ENCODE measurements at places on chromosomes 1 and 21.
A peak's percentile ranks its signal among the peaks of the same experiment; 100 is the strongest.

DNA sequence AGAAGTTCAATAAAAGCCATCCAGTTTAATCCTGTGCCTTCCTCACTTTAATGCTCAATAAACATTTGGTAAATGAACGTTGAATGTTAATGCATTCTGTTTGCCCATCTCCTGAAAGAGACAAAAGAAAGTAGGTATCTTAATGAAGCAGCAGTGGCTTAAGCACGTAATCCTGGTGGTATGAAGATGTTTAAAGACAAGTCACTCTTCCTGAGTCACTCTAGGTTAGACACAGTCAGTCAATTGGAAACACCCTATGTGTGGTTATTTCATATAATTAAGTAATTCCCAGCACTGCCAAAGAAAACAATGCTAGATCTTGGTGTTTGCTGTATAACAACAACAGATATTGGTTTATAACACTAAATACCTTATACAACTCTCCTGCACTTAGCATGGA lies 334.0 kb upstream of the FMN2 start:
- no peak overlapping the region for H3K27ac ChIP-seq
- H3K4me3 ChIP-seq, result no peak overlapping the region
- no peaks in the 10 kb centered on the region for H3K36me3 ChIP-seq

- no peak overlapping the region for H3K27ac ChIP-seq
- H3K36me3 ChIP-seq, result no peaks in the 10 kb centered on the region
- H3K4me3 ChIP-seq, result no peak overlapping the region
- no peak for DNase-seq
- H3K27me3 ChIP-seq, result peaks cover 4% of the 10 kb centered on the region
- H3K4me1 ChIP-seq, result no peaks in the 10 kb centered on the region
Observed at GRCh38 chr1:31441073-31441472, 28.1 kb downstream of the SERINC2 start.

- DNase-seq, result no peak
- H3K27ac ChIP-seq, result peak overlapping the region; percentile 88
- peaks cover 80% of the 10 kb centered on the region for H3K4me1 ChIP-seq
- peak overlapping the region; percentile 99 for H3K4me3 ChIP-seq
Observed at GRCh38 chr1:12170263-12170671, 3.5 kb downstream of the TNFRSF1B start.

- H3K4me1 ChIP-seq, result peaks cover 22% of the 10 kb centered on the region
- H3K4me3 ChIP-seq, result no peak overlapping the region
- no peak overlapping the region for H3K27ac ChIP-seq
- peaks cover 29% of the 10 kb centered on the region for H3K27me3 ChIP-seq
Observed at GRCh38 chr1:112721966-112722524, 6.9 kb upstream of the PPM1J start.

GRCh38 chr1:42877380-42877779 lies 31.0 kb downstream of the ZNF691 start:
- no peak overlapping the region for H3K4me3 ChIP-seq
- H3K36me3 ChIP-seq, result no peaks in the 10 kb centered on the region
- H3K27me3 ChIP-seq, result peaks cover 6% of the 10 kb centered on the region
- H3K27ac ChIP-seq, result no peak overlapping the region
- H3K4me1 ChIP-seq, result no peaks in the 10 kb centered on the region
- DNase-seq, result no peak

DNA sequence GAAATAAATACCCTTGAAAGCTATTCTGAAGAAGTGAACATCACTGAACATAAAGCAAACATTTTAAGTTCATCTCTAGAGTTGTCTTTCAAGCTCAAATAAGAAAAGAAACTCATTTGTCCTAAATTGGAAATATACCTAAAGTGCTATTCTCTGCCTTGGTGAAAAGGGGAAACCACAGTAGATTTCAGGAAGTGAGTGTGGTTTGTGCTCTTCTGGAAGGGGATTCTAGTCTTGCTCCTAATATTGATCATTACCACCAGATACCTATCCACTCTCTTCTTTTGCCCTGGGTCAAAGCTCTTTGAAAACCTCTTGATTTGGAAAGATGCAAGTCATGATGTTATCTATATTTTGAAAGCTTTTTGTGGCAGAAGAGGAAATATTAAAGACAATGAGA lies 798.1 kb downstream of the ADGRL2 start:
- no peak overlapping the region for H3K27ac ChIP-seq
- no peak for DNase-seq
- peaks cover 3% of the 10 kb centered on the region for H3K4me1 ChIP-seq
- H3K27me3 ChIP-seq, result no peaks in the 10 kb centered on the region

GRCh38 chr1:25644962-25645361 lies 28.4 kb downstream of the MAN1C1 start:
- no peak overlapping the region for H3K4me3 ChIP-seq
- peaks cover 8% of the 10 kb centered on the region for H3K36me3 ChIP-seq
- no peak overlapping the region for H3K27ac ChIP-seq
- H3K27me3 ChIP-seq, result no peaks in the 10 kb centered on the region
- DNase-seq, result peak; percentile 25

DNA sequence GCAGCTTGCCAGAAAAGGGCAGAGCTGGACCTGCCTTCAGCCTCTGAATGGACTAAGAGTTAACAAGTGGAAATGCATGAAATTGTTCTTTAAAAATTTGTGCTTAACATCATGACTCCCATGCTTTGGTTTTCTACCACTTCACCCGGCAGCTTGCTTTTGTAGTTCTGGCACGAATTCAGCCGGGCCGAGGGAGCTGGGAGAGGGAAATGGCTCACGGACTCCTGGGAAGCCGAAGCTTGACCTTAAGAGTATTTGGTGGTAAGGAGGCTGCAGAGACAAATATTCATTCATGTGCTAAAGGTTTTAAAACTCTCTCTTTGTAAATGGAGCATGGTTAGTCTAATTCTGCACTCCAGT lies 17.2 kb upstream of the GFI1 start:
- H3K27me3 ChIP-seq, result no peaks in the 10 kb centered on the region
- H3K27ac ChIP-seq, result peak overlapping the region; percentile 72
- no peak for DNase-seq

- DNase-seq, result no peak
- H3K27ac ChIP-seq, result no peak overlapping the region
- no peaks in the 10 kb centered on the region for H3K27me3 ChIP-seq
- no peaks in the 10 kb centered on the region for H3K36me3 ChIP-seq
- H3K4me3 ChIP-seq, result no peak overlapping the region
- peaks cover 49% of the 10 kb centered on the region for H3K4me1 ChIP-seq
Observed at GRCh38 chr1:115065021-115065420, 24.3 kb downstream of the TSPAN2 start.

- H3K4me1 ChIP-seq, result peaks cover 29% of the 10 kb centered on the region
- no peak within 1 kb of the TSS for H3K4me3 ChIP-seq
- no peaks in the 10 kb centered on the region for H3K27me3 ChIP-seq
- H3K36me3 ChIP-seq, result peaks cover 19% of the 10 kb centered on the region
- DNase-seq, result peak; percentile 91
- H3K27ac ChIP-seq, result no peak within 1 kb of the TSS
Observed at GRCh38 chr1:28235755-28236655, at the start of gene ATP5IF1. TSS of gene ATP5IF1 (plus strand) at chr1:28236124. CDS start at chr1:28236184, 60 bp downstream.

DNA sequence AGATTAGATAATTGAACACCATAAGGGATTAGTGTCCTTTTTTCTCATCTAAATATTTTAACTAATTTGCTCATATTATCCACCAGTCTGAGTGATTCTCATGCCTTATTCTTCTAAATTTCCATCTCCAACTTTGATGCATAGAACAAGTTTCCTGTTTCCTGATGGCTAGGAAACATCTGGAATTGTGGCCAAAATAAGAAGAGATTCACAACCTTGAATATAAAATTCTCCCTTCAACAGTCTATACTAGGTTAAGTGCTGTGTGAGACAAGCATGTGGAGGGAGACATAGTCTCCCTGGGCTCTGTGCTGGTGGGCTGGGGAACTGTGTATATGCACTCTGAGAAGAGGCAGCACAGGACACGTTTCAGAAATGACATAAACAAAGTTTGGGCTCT lies 21.6 kb upstream of the ROR1 start:
- DNase-seq, result no peak
- H3K27ac ChIP-seq, result no peak overlapping the region
- peaks cover 11% of the 10 kb centered on the region for H3K27me3 ChIP-seq
- no peak overlapping the region for H3K4me3 ChIP-seq
- no peaks in the 10 kb centered on the region for H3K36me3 ChIP-seq

- H3K36me3 ChIP-seq, result no peaks in the 10 kb centered on the region
- no peak for DNase-seq
- H3K27me3 ChIP-seq, result peaks cover 18% of the 10 kb centered on the region
- H3K4me1 ChIP-seq, result peaks cover 3% of the 10 kb centered on the region
- H3K27ac ChIP-seq, result no peak overlapping the region
Observed at GRCh38 chr1:197842646-197843045, 59.8 kb upstream of the C1orf53 start.

DNA sequence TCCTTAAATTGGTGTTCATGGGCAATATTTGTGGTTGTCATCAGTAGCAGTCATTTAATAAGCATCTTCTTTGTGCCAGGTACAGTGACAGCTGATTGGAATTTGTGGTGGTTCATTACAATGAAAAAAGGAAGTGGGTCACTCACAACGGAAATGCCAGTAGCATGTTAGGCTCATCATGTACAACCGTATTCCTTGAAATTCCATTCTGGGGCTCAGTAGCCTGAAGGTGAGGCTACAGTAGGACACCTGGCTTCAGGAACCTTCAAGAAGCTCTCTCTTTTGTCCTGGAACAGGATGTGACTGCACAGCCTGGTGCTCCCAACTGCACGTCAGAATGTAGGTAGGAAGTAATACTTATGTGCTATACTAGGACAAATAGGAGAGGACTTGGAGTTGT lies 93.9 kb downstream of the ST3GAL3 start:
- H3K4me3 ChIP-seq, result no peak overlapping the region
- H3K27ac ChIP-seq, result no peak overlapping the region
- H3K27me3 ChIP-seq, result no peaks in the 10 kb centered on the region
- H3K36me3 ChIP-seq, result peaks cover 16% of the 10 kb centered on the region

GRCh38 chr1:89170170-89171066 lies 5.4 kb downstream of the GBP7 start:
- no peak for DNase-seq
- no peaks in the 10 kb centered on the region for H3K36me3 ChIP-seq
- no peak overlapping the region for H3K4me3 ChIP-seq
- no peak overlapping the region for H3K27ac ChIP-seq

DNA sequence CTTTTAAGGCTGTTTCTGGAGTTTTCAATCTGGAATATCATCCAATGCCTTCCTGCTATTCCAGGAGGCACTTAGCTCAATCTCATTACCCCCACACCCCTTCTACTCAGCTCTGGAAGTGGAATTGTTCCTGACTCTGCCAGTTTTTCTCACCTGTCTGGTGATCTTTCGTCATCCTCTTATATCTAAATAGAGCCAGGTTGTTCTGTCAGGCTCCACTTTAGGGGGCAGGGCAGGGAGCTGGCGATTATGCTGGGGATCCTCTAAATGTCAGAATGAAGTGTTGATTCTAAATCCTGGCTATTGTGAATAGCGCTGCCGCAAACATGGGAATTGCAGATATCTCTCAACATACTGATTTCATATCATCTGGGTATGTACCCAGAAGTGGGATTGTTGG lies 63.6 kb upstream of the ETV3 start:
- H3K27ac ChIP-seq, result no peak overlapping the region
- no peaks in the 10 kb centered on the region for H3K36me3 ChIP-seq
- no peak for DNase-seq

- peaks cover 49% of the 10 kb centered on the region for H3K27me3 ChIP-seq
- H3K4me3 ChIP-seq, result no peak overlapping the region
- DNase-seq, result no peak
- no peak overlapping the region for H3K27ac ChIP-seq
- peaks cover 4% of the 10 kb centered on the region for H3K4me1 ChIP-seq
Observed at GRCh38 chr1:156365754-156366153, 3.3 kb upstream of the RHBG start.

GRCh38 chr1:218796773-218797172 lies 376.9 kb upstream of the LYPLAL1 start:
- no peak overlapping the region for H3K27ac ChIP-seq
- DNase-seq, result no peak
- H3K4me1 ChIP-seq, result no peaks in the 10 kb centered on the region
- H3K27me3 ChIP-seq, result no peaks in the 10 kb centered on the region
- H3K4me3 ChIP-seq, result no peak overlapping the region

GRCh38 chr1:195482137-195482536 lies 1126.1 kb downstream of the KCNT2 start:
- no peaks in the 10 kb centered on the region for H3K27me3 ChIP-seq
- DNase-seq, result no peak
- H3K4me1 ChIP-seq, result no peaks in the 10 kb centered on the region
- no peak overlapping the region for H3K4me3 ChIP-seq
- no peaks in the 10 kb centered on the region for H3K36me3 ChIP-seq

- no peak for DNase-seq
- no peak overlapping the region for H3K4me3 ChIP-seq
- peaks cover 11% of the 10 kb centered on the region for H3K27me3 ChIP-seq
- H3K36me3 ChIP-seq, result no peaks in the 10 kb centered on the region
- no peak overlapping the region for H3K27ac ChIP-seq
Observed at GRCh38 chr1:230333590-230334446, 92.3 kb downstream of the PGBD5 start.

GRCh38 chr1:169814265-169814664 lies 19.6 kb upstream of the METTL18 start:
- H3K4me1 ChIP-seq, result no peaks in the 10 kb centered on the region
- DNase-seq, result no peak
- no peak overlapping the region for H3K4me3 ChIP-seq
- no peaks in the 10 kb centered on the region for H3K27me3 ChIP-seq

- DNase-seq, result no peak
- H3K27ac ChIP-seq, result no peak overlapping the region
- H3K4me3 ChIP-seq, result no peak overlapping the region
- no peaks in the 10 kb centered on the region for H3K4me1 ChIP-seq
- H3K27me3 ChIP-seq, result no peaks in the 10 kb centered on the region
Observed at GRCh38 chr1:175656416-175656815, 87.0 kb downstream of the TNR start.

DNA sequence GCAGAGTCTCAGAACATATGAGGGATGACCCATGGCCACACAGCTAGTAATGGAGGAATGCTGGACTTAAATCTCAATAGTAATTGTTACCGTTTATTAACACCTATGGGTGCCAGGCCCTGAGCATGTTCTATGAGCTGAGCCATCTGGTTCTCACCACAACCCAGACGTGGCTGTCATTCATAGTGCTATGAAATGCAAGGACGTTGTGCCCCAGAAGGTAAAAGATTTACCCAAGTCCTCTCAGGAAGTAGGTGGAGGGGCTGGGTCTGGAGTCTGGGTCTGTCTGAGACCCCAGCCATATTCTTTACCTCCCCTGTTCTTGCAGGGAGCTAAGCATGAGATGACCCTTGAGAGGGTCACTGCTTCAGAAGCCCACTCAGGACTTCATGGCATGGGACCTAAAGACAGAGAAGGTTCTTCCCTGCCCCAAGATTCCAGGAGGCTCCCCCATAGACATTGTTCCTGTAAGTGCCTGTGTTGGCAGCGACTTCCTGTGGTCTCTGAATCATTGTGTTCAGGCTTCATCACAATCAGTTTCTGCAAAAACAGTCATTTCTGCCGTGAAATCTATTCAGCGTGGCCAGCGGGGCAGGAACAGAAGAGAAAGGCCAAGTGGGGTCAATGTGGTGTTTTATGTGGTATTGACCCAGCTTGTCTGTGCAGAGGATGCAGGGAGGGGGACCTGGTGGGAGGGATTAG lies 475.4 kb downstream of the PTPRU start:
- no peaks in the 10 kb centered on the region for H3K36me3 ChIP-seq
- peak overlapping the region; percentile 63 for H3K27ac ChIP-seq
- H3K4me1 ChIP-seq, result peaks cover 31% of the 10 kb centered on the region
- H3K27me3 ChIP-seq, result peaks cover 52% of the 10 kb centered on the region

Measured in activated T-cell treated with anti-CD3 and anti-CD28 coated beads, Interleukin-2, amount 50 U/mL, for 24 hours (primary cell).